Heart right ventricle (tissue), 16 donors: ENCODE measurements at places on chromosomes 3 and 15. TPM values are rescaled to one million over a fixed set of nuclear protein-coding genes. Genes with fewer than 3 reads are reported as not detected.

GRCh38 chr15:89307791-89308190, 26.8 kb downstream of the POLG start:
- DNase-seq: no peak

- DNase-seq: no peak
Observed at GRCh38 chr3:46667061-46667621, 26.3 kb downstream of the ALS2CL start.

- no peak for DNase-seq
Observed at GRCh38 chr15:84811828-84812227, 5.3 kb upstream of the ALPK3 start.

DNA sequence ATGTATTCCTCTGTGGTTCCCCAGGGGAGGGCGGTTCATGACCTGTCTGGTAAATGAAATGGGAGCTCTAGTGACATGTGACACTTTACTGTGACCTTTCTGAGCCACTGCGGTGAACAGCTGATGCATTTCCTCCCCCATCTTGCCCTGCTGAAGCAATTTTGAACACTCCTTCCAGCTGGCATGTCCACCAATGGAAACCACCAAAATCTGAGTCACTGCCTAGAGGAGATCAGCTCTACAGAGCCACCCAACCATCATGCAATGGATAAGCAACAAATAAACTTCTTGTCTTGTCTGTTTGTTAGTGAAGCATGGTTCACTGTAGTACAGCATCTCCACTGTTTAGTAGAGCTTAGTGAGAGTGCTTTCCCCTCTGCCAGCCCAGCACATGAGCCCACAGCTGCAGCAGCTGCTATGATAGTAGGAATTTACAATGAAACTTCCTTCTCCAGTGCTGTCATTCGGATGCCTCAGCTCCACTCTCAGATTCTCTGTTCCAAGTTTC, 479.4 kb downstream of the NTRK3 start:
- DNase-seq: peak; percentile 19

The LOXL1 gene
- polyA plus RNA-seq: 66.6 TPM

The TMEM44 gene
- 8.2 TPM for polyA plus RNA-seq

- DNase-seq: peak; percentile 22
Observed at GRCh38 chr15:95457520-95457919, 873.0 kb upstream of the NR2F2 start.

The ZNF660 gene
- 0.41 TPM for polyA plus RNA-seq

DNA sequence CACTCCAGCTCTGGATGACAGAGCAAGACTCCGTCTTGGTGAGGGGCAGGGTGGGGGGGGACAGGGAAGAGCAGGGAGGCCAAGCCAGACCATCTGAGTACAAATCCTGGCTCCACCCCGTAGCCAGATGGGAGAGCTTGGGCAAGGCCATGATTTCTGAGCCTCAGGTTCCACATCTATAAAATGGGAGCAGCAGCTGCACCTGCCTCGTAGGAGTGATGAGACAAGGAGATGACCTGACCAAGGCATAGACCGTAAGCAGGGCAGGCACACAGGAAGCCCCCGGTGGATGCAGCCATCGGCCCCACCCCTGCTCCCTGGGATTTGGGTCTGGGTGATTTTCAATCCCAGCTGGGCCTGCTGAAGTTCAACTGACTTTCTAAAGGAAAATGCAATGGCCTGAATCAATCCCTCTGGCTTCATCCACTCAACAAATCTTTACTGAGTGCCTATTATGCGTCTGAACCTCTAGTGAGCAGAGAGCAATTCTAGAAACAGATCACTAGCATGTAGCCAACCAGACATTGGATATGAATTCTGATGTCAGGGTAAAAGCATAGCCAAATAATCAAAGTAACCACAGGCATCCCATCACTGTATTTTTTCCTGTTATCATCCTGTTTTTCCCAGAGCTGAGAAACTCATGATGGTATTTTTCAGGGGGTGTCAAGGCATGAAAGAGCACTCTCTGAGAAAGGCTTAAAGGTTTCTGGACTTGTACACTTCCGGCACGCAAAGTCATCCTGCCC, 141.2 kb downstream of the NUP210 start:
- no peak for DNase-seq

The RHOV gene
- polyA plus RNA-seq: not detected

The DNAJA4 gene
- 226 TPM for polyA plus RNA-seq

- DNase-seq: no peak
Observed at GRCh38 chr3:160982491-160982890, 122.7 kb downstream of the B3GALNT1 start.

The SPATA12 gene
- polyA plus RNA-seq: not detected

GRCh38 chr3:197302696-197303341, 4.4 kb upstream of the DLG1 start:
- DNase-seq: no peak

The SH2D7 gene
- not detected for polyA plus RNA-seq

- DNase-seq: no peak
Observed at GRCh38 chr3:48915296-48915695, 3.3 kb upstream of the ARIH2 start.

DNA sequence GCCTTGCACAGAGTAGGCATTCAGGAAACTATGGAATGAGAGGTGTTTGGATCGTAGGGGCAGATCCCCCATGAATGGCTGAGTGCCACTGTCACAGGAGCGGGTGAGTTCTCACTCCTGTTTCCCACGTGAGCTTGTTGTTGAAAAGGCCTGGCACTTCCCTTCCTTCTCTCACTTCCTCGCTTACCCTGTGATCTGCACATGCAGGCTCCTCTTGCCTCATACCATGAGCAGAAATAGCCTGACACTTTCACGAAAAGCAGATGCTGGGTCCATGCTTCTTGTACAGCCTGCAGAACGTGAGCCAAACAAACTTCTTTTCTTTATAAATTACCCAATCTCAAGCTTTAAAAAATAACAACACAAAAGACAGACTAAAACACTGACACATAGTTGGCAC, 55.4 kb downstream of the AGBL1 start:
- DNase-seq: no peak

- DNase-seq: no peak
Observed at GRCh38 chr3:98772022-98772421, 8.9 kb downstream of the ST3GAL6 start.

The GAP43 gene
- polyA plus RNA-seq: 2.0 TPM

DNA sequence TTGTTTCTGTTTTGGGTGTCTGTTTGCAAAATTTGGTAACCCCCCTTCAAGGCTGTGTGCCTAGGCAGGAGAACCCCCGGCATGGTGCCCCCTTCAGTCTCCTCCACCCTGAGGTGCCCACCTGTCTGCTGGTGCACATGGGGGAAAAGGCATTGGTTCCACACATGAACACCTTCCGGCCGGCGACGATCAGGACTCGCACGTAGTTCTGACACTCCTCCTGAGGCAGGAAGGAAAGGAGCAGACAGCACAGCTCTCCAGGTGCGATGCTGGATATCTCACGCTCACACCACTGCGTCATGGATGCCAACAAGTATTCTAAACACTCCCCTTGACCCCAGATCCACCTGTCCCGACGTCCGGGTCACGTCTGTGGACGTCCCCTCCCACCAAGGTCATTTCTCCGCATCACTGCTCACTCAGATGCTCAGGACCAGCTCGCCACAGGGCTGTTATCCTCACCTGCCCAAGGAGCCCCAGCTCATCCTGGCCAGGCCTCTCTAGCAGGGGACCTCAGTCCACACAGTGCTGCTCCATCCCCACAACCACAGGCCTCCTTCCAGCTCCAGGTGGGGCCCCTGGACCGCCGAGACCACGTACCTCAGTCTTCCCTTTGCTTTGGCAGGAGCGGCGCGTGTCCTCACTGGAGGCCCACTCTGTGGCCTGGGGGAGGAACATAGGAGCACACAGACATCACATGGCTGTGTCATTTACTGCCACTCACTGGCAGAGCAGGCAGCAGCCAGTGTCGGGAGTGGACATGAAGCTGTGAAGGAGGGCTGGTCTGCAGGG, 99.0 kb downstream of the SEMA5B start:
- DNase-seq: no peak

The PP2D1 gene
- not detected for polyA plus RNA-seq

The RBP2 gene
- polyA plus RNA-seq: not detected

DNA sequence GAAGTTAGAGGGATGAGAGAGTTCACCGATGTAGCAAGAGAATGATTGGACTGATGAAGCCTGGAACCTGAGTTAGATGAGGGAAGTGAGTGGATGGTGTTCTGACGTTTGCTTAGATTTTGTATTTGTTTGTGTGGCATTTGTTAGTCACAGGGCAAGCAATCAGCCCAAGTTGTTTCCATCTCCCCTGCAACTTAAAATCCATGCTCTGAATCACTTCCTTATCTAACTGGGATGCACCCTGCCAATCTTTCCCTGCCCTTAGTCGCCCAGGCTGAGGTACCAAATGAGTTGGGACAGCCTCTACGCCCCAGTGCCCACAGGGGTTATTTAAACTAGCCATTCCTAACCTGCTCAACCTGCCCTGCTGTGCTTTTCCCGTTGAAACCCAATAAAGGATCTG, 12.6 kb downstream of the PAQR5 start:
- DNase-seq: no peak

The COL6A5 gene
- polyA plus RNA-seq: not detected

DNA sequence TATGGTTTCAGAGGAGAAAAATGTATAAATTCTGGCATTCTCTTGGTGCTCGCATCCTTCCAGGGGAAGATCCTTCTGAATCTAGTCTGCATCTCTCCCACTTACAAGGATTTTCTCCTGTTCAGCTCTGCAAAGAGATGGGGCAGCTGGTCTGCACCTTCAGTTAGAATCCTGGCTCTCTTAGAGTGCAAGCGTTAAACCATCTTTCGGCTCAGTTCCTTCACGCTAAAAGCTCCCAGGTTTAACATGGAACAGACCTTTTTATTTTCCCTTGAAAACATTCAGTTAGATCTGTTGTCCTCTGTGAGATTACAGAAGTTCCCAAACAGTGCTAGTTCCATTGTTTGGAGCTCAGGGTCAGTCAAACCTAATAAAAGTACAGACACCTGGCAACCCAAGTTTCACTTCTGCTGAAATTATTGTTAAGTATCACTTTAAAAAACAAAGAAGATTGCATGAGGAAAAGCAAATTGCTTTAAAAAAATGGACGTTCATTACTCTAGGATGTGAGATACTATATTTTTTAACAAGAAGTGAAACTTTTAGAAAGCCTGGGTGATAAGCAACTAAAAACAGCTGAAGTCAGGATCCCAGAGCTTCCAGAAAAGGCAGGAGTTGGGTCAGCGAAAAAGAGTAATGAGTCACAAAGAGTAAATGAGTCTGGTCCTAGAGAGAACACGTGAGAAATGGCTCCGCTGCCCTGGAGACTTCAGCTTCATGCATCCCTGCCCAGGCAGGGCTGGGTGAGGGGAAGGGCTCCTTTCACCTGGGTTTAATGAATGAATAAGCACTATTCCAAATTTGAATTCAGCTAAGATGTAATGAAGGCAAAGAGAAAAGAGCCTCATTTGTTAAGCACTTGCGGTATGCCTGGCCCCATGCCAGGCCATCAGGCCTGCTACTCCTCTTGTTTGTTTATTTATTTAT, 63.3 kb downstream of the ABTB1 start:
- no peak for DNase-seq

The CCDC39 gene
- polyA plus RNA-seq: 0.15 TPM

DNA sequence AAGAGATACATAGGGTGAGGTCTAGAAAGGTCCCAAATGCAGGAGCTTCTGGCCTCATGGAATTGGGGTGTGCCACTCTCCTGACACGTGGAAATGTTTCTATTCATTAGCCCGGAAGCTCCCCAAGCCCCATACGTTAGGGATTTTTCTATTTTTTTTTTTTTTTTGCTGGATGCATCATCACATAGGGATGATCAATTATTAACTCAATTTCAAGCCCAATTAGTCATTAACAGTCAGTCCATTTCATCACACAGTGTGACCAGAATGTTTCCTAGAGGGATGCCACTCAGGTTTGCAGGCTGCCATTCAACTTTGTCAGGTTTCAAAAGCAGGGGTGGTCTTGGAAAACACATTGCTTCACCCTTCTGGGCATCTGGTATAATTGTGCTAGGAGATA, 40.7 kb upstream of the MKRN3 start:
- DNase-seq: no peak

DNA sequence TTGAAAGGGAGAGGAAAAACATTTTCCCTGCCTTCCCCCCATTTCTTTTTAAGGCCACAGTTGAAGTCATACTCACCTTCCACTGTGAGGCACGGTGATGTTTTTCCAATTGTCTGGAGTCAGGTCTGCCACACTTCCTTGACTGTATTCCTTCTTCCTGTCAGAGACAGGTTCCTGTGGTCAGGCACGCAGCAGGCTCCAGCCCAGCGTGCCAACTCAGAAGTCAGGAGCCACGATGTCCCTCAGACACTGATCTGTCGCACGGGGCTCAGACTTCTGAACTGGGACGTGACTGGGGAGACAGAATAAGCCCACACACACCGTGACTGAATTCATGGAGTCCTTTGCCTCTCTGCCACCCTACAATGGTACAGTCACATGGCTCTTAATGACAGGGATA, 41.2 kb upstream of the ADAMTS9 start:
- DNase-seq: no peak

- no peak for DNase-seq
Observed at GRCh38 chr3:58998476-58999117, 51.2 kb downstream of the CFAP20DC start.

The KLHDC8B gene
- 56.2 TPM for polyA plus RNA-seq

DNA sequence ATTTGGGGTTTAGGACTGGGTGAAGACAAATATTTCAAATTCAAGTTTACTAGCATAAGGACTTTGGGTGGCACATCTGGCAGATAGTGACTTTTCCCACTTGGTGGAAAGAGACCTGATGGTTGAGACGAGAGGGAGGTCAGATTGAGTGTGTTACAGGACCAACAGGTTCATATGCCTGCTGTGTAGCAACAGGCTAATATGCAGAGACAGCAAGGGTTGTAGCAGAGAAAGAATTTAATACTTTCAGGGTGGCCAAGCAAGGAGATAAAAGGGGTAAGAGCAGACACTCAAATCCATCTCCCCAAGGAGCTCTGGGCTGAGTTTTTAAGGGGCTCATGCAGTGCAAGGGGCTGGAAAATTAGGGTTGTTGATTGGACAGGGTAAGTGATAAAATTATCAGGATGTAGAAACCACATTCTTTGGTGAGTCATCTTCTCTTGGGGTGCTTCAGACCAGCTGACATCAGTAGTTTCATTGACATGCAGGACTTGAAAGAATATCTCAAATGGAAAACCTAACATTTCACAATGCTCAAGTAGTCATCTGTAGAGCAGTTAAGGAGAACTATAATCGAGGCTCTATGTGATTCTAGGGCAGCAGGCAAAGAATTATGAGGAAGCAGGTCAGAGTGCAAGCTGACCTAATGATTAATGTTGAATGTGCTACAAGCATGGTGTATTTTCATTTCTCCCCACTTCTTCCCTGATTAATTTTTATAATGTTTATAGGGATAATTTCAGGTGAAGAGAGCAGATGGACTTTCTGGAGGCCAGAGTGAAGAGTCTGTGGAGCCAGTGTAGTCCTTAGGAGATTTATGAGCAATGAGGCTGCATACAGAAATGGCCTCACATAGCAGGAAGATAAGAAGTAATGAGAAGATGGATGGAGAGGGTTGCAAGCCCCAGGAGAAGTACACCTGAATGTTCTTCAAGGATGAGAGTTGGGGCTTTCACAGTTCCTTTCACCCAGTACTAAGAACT, 13.7 kb downstream of the FOXB1 start:
- no peak for DNase-seq
